ENCODE measurements at places on chromosomes 11 and 22. TPM values are rescaled to one million over a fixed set of nuclear protein-coding genes. Genes with fewer than 3 reads are reported as not detected.

Gene SYCE3
- total RNA-seq, result 1.2 TPM

Gene CATSPERZ
- 0.68 TPM for total RNA-seq

Gene PRAME
- not detected for total RNA-seq

Gene LRRC10B
- not detected for total RNA-seq

Gene CECR2
- total RNA-seq, result not detected

Gene OR51B2
- total RNA-seq, result not detected

- H3K4me1 ChIP-seq, result peaks cover 14% of the 10 kb centered on the region
- peak; percentile 22 for DNase-seq
- peaks cover 23% of the 10 kb centered on the region for H3K36me3 ChIP-seq
- no peaks in the 10 kb centered on the region for H3K27me3 ChIP-seq
- no peak overlapping the region for H3K27ac ChIP-seq
These were observed 154.4 kb downstream of the NAV2 start for GRCh38 chr11:19867064-19867463.

GRCh38 chr22:37911697-37912096 lies 5.6 kb downstream of the MICALL1 start:
- no peak overlapping the region for H3K27ac ChIP-seq
- peaks cover 48% of the 10 kb centered on the region for H3K36me3 ChIP-seq
- no peaks in the 10 kb centered on the region for H3K27me3 ChIP-seq
- DNase-seq, result no peak
- no peak overlapping the region for H3K4me3 ChIP-seq
- peaks cover 18% of the 10 kb centered on the region for H3K4me1 ChIP-seq

- peaks cover 48% of the 10 kb centered on the region for H3K4me1 ChIP-seq
- no peak for DNase-seq
- H3K27ac ChIP-seq, result no peak overlapping the region
- H3K27me3 ChIP-seq, result no peaks in the 10 kb centered on the region
- no peak overlapping the region for H3K4me3 ChIP-seq
These were observed 66.7 kb downstream of the PACSIN2 start for GRCh38 chr22:42948294-42948693.

DNA sequence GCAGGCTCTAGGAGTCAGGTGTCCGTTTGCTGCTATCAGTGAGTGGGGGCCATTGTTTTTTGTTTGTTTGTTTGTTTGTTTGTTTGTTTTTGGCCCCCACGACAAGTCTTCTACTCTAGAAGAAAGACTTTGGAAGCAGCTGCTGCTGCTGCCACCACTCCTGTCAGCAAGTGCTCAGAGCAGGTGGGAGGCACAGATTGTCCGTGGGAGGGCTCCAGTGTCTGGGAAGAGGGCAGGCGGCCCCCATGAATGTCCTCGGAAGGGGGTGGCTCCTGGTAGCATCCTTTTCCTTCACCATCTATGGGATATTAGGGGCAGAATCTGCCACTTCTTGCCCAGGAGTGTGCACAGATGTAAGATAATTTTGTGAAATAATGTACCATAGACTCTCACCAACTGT lies 37.8 kb upstream of the YWHAH start:
- H3K4me1 ChIP-seq, result no peaks in the 10 kb centered on the region
- peaks cover 30% of the 10 kb centered on the region for H3K36me3 ChIP-seq
- no peak overlapping the region for H3K27ac ChIP-seq

DNA sequence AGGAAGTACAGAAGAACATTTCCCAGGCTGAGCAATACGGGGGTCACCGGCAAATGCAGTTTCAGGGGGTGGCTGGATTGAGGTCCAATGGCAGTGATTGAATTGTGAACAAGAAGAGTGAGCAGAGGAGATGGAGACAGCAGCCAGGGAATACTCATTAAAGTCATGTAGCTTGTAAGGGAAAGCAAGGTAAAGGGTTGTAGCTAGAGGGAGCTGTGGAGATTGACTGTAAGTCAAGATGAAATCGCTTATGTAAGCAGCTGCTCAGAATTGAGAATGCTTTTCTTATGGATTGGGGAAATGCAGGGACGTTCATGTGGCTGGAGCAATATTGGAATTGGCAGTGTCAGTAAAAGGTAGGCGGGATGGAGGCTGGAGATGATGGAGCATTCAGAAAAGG lies 111.4 kb upstream of the TBCEL start:
- no peaks in the 10 kb centered on the region for H3K4me1 ChIP-seq
- peak; percentile 41 for DNase-seq
- H3K36me3 ChIP-seq, result no peaks in the 10 kb centered on the region
- no peak overlapping the region for H3K4me3 ChIP-seq
- H3K27ac ChIP-seq, result no peak overlapping the region
- H3K27me3 ChIP-seq, result peaks cover 54% of the 10 kb centered on the region

- no peak overlapping the region for H3K27ac ChIP-seq
- no peak overlapping the region for H3K4me3 ChIP-seq
- DNase-seq, result no peak
- peaks cover under 1% of the 10 kb centered on the region for H3K36me3 ChIP-seq
- no peaks in the 10 kb centered on the region for H3K4me1 ChIP-seq
These were observed 265.8 kb downstream of the TTC28 start for GRCh38 chr22:28413612-28414399.

GRCh38 chr11:110305169-110306018 lies 9.0 kb upstream of the RDX start:
- H3K4me3 ChIP-seq, result no peak overlapping the region
- H3K36me3 ChIP-seq, result no peaks in the 10 kb centered on the region
- H3K27ac ChIP-seq, result no peak overlapping the region
- peak; percentile 20 for DNase-seq
- H3K27me3 ChIP-seq, result no peaks in the 10 kb centered on the region
- H3K4me1 ChIP-seq, result no peaks in the 10 kb centered on the region
